ENCODE measurements at places on chromosomes 6 and 20.

- no peak for DNase-seq
These were observed 42.8 kb downstream of the HLA-DPB1 start for GRCh38 chr6:33118525-33119123.

GRCh38 chr6:159689001-159689400 lies 4.0 kb downstream of the SOD2 start:
- no peak for DNase-seq

- DNase-seq = no peak
These were observed 13.4 kb upstream of the GMNN start for GRCh38 chr6:24761193-24761835.

DNA sequence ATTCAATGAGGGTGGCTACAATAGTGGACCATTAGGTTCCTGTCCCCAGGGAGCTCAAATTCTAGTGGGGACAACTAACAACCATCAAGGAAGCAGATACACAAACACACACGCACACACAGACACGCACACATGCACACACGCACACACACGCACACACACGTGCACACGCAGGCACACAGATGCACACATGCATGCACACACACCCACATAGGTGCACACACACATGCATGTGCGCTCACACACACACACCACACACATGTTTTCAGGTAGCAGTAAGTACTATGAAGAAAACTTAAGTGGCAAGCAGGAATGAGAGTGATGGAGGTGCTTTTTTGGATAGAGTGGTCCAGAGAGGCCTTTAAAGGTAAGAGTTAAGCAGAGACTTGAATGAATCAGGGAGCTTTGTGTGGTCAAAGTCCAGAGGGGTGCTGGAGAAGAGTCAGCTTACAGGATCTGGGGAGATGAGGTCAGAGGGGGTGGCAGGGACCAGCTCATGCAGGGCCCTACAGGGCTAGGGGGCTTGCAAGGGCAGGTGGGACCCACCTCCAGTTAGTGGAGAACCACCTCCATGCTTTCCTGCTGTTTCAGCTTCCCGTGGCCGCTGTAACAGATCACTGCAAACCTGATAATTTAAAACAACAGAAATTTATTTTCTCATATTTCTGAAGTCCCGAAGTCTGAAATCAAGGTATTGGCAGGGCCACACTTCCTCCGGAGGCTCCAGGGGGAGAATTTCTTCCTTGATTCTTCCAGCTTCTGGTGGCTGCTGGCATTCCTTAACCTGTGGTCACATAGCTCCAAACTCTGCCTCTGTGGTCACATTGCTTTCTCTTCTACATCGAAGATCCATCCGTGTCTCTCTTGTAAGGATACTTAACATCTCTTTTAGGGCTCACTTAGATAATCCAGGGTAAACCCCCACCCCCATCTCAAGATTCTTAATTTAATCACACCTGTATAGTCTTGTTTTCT lies 6.9 kb upstream of the NSFL1C start:
- no peak for DNase-seq

DNA sequence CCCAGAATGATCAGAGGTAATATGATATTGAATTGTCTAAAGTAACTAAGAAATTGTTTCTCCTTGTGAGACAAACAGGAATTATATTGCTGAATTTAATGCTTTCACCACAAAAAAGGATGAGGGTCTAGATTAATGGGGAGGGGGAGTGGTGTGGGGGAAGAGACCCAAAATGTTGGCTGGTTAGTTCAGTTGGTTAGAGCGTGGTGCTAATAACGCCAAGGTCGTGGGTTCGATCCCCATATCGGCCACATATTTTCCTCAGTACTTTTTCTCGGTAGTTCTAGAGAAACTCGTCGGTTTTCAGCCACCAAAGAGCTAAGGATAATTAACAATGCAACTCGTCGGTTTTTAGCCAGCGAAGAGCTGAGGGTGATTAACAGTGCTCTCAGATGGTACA lies 26.3 kb downstream of the PRSS16 start:
- DNase-seq = no peak

DNA sequence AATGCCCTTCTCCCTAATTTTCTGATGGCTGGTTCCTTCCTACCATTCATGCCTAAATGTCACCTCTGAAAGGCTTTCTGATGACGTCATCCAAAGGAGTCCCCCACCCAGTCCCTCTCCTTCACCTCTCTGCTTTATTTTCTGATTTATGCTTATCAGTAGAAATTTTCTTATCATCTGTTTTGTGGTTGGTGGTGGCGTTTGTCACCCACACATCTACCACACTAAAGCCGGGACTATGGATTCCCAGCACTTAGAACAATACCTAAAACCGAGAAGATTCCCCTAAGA lies 9.0 kb downstream of the CNKSR3 start:
- no peak for DNase-seq

DNA sequence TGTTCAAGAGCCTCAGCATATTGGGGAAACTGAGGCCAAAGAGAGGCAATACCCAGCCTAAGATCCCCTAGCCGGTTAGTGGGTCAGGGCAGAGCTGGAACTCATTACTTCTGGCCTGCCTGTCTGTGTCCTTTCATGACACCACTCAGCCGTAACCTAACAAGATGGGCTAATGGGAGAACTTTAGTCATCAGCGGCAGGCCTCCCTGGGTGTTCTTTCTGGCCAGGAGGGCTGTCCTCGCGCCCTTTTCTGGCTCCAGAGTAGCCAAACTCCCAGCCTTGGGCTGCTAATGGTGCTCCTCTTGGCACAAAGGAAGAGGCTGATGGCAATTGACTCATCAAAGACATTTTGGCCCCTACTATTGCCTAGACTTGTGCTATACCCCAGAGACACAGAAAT lies 76.6 kb downstream of the NCR2 start:
- DNase-seq = no peak

DNA sequence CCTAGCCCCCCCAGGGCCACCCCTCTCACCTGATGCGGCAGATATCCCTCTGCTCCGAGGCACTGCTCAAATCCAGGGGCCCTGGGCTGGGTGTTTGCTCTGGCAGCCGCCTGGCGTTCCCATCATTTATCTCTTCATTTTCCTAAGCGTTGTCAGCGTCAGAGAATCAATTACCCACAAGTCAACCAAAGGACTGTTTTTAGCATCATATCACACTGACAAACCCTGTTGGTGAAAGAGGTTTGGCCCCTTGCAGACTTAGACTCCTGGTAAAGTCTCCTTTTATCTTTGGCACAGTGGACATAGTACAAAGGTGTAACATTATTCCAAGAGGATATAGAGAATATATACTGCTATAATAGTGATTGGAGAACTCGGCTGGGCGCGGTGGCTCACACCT lies at the start of gene GHRH:
Gene GHRH (minus strand): TSS at position 101 of the 400 bp plus-strand sequence. CDS start 4,925 bp downstream, outside the sequence.
- no peak for DNase-seq

DNA sequence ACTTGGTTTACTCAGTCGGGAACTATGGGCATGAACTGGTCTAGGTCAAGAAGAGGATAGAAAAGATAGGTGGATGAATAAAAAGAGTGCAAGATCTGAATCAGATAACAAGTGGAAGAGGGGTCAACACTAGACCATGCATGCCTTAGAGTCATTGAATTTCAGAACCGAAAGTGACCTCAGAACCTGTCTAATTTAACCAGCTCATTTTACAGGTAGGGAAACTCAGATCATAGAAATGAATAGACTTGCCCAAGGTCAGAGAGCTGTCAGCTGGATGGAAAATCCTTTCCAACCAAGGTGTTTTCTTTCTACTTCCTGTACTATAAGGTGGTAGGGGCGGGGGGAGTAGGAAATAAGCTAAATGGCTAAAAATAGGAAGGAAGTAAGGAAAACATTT lies 121.4 kb upstream of the ADGRF1 start:
- no peak for DNase-seq

DNA sequence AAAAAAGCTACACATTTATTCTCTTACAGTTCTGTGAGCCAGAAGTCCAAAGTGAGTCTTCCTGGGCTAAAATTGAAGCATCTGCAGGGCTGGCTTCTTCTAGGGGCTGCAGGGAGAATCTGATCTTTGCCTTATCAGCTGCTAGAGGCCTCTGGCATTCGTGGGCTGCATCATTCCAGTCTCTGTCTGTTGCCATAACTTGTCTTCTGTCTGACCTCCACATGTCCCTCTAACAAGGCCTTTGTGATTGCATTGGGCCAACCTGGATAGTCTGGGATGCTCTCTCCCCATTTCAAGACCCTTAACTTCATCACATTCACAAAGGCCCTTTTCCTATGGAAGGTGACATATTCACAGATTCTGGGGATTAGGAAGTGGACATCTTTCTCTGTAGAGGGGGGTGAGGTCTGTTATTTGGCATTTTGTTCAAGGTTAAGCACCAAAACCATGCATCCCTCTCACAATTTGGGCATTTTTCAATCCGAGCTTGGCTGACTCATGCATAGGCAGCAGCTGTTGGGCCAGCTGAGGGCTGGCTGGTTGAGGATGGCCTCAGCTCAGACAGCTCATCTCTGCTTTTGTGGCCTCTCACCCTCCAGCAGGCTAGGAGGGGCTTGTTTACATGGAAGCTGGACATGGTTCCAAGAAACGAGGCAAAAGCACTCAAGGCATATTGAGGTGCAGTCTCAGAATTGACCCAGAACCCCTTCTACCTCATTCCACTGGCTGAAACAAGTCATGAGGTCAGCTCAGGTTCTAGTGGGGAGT lies 116.1 kb upstream of the NXT1 start:
- DNase-seq = no peak

DNA sequence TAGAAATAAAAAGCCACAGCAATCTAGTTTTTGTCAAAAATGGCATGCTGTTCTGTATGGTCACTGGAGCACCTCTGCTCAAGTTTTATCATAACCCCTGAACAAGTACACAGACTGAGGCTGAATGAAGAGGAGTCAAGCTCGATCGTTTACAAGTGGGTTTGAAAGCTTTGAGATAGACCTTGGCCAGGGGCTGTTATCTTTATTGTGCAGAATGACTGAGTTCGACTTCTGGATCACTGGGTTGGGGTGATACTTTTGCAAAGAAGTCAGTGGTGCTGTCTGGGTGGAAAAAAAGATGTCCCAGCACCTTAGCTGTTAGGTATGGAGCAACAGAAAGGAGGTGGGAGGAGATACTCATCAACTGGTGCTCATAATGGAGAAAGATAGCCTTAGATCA lies 446.0 kb downstream of the HACE1 start:
- DNase-seq = no peak

- no peak for DNase-seq
These were observed 681.2 kb downstream of the HDGFL1 start for GRCh38 chr6:23250556-23250955.

DNA sequence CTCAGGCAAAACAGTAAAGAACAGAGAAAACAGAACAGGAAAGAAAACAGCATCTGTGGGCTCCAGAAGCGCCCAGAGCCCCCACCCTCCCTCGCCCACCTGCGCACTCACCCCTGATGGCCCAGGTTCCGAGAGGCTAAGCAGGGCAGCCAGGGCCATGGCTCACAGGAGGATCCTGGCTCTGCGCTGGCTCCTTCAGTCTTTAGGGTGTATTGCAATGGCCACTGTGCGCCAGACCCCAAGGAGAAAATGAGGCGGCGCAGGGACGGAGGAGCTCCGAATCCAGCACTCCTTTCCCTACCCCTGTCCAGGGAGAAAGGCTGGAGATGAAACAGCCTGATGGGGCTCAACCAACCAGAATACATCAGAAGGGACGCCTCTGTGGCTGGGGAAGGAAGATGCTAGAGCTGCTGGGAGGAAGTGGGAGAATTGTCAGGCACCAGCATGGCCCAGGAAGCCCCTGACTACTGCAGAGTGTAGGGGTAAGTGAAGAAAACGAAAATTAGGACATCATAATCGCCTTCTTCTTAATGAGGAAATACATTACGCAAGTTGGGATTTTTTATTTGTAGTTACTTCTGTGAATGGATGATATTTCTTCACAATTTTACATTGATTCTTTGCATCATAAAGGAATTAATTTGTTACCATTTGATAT lies 49.0 kb downstream of the COL11A2 start:
- DNase-seq = no peak

- no peak for DNase-seq
These were observed 7.4 kb downstream of the ADRM1 start for GRCh38 chr20:62309947-62310756.

DNA sequence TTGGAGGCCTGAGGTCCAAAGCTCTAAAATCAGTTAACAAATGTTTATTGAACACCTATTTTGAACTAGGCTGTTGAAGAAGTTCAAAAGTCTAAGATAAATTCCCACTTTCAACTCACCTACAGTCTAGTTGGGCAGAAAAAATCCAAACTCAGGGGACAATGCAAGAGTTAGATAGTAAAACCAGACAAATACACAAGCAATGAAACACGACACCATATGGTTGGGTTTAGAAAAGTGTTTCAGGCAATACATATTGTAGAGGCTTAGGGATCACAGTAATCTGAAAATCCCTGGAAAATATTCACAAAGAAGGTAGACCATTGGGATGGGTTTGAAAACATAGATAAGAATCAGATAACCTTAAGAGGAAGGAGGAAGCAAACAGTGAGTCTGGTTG lies 1.3 kb upstream of the CARMIL1 start:
- DNase-seq = no peak

DNA sequence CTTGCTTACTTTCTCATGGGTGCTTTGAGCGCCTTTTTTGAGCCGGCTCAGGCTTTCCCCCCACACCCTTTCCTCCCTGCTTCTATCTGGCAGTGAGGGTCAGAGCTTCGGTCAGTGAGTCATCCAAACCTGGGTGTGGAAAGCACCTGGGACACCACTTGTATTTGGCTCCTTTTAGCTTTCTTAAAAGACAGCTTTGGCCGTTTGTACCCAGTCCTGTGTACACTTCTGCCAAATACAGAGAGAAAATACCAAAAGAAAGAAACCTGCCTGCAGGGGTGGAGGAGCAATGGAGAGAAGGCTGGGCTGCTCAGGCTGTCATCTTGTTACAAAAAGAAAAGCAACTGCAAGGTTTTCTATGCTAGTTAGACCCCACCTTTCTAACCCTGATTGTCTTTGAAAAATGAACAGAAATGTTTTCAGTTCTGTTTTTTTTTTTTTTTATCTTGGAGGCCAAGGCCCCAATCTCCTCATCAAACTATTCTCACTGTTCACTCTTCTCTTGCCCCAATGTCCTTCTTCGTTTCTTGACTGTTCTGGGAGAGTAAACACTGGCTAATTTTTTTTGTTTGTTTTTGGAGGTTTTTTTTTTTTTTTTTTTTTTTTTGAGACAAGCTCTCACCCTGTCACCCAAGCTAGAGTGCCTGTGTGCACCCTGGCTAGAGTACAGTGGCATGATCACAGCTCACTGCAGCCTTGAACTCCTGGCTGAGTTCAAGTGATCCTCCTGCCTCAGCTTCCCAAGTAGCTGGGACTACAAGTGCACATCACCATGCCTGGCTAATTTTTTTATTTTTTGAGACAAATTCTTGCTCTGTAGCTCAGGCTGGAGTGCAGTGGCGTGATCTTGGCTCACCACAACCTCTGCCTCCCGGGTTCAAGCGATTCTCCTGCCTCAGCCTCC lies 76.4 kb downstream of the SSR1 start:
- no peak for DNase-seq

Measured in stimulated activated CD4-positive, alpha-beta T cell treated with anti-CD3 and anti-CD28 coated beads, Interleukin-2, amount 100 ng/mL, for 24 hours (primary cell).